ENCODE measurements at places on chromosomes 3 and 15.

DNA sequence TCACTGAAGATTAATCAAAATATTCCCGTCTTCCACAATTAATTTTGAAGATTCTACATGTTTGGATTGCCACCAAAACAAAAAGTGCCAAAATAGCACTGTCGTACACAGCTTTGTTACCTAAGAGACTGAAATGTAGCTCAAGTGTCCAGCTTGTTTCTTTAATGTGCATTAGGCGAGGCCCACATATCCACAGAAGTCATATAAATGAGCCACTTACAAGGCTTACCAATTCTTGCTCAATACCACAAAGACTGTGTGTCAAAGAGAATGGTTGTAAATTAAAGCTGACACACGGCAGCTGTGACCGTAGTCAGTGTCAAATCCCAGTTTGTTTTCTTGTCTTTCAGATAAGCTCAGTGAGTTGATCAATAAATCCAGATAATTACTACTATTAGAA lies 639.4 kb upstream of the TBL1XR1 start:
- no peak for DNase-seq

GRCh38 chr15:33116198-33116597 lies 78.3 kb downstream of the FMN1 start:
- DNase-seq = no peak

DNA sequence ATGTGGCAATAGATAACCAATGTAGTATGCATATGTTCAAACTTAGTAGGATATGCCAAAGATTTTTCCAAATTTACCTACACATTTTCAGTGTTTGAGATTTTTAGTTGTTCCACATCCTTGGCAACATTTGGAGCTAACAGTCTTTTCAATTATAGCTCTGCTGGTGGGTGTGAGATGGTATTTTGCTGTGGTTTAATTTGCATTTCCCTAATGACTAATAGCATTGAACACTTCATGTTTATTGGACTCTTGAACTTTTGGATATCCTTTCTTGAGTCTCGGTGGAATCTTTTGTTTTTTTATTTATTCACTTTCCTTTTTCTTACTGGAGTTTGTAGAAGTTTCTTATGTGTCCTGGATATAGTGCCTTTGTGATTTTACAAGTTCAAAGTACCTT lies 11.0 kb upstream of the ILDR1 start:
- no peak for DNase-seq

- DNase-seq = no peak
Observed at GRCh38 chr15:101391981-101392640, 97.1 kb upstream of the SNRPA1 start.

DNA sequence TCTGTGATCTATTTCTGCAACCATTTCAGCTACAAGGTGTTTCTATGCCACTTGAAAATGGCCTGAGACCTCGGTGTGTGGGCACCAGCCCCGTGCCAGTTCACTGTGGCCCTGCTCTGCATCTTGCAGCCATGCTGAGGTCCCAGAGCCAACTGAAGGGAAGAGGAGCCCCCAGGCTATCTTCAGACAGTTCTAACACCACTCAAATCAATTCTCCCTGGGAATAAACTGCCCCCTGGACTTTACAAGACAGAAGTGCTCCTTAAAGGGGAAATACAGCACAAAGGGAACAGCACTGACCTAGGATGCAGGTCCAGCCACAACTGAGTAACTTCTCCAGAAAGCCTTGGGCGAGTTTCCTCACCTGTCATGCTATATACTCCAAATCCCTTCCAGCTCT lies 3.9 kb downstream of the XXYLT1 start:
- DNase-seq = no peak

DNA sequence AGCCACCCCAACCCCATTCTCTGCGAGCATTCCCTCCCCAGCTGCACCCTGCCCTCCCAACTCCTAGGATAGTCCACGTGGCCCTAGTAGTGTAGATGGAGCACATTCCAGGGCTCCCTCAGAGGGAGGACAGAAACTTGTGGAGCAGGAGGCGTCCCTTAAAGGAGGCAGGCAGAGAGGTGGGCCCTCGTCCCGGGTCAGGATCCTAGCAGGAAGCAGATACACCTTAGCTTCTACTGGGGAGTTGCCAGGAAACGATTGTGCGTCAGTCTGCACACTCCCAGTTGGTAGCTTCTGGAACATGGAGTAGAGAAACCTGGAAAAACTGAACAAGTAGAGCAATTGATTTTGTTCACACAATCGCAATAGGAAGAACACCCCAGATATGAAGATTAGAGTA lies 43.9 kb upstream of the KLHL25 start:
- no peak for DNase-seq

DNA sequence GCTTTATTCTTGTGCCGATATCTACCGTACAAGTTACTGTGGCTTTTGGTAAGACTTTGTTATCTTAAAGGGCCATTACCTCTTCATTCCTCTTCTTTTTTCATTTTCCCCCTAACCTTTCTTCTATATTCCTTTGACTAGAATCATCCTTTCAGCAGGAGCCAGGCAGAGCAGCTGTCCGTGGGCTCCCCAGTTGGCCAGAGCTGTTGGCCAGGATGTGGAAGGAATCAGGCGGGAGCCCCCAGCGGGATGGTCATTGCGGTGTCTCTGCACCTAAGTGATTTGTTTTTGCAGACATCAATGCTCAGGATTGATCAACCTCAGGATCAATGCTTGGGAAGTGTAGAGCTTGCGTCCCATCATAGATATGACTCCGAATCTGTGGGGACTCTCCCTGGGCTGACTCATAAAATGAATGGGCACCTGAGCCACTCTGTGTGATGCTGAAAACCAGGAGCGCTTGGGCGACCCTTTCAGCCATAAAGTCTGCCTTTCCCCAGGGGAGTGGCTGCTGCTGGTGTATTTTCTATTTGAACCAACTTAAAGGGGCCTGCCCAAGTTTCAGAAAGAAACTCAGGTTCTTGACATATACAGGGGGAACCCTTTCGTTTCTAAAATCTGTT lies 21.7 kb downstream of the APBA2 start:
- DNase-seq = no peak

GRCh38 chr3:111906656-111907055 lies 47.6 kb downstream of the PHLDB2 start:
- no peak for DNase-seq

DNA sequence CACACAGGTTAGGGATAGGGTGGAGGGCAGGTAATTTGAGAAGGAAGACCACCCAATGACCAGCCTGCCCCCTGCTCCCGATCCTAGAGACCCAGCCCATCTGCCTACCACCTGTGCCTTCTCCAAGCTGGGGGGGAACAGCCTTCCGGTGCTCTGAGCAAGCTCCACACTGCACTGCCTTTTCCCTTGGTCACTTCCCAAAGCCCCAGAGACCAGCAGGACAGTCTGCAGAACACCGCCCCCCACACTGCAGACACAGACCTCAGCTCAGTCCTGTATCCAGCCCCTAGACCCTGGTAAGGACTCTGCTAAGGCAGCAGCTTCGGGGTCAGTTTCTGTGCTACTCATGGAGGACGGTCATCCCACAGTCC lies 156.9 kb downstream of the MEGF11 start:
- no peak for DNase-seq

DNA sequence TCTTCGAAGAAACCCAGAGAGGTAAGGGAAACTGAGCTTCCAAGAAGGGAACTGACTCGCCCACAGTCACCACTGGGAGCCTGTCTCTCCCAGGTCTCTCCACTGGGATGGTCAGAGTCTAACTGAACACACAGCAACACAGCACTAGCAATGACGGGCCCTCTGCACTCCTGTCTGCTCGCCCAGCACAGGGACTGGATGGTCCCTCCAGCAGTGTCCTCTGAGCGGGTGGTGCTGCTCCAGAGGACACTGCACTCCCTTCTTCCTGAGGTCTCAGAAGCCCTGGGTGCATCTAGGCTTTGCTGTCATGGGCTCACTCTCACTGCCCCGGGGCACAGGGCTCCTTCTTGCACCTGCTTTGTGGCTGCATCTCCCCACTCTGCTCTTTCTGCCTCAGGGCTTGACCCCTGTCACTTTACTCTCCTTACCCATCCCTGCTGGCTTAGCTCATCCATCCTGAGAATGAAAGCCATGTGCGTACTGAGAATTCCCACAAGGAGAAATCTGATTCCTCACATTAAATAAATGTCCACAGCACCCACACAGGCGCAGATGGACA lies 356.6 kb downstream of the GABRG3 start:
- no peak for DNase-seq

GRCh38 chr15:93331545-93332167 lies 242.6 kb upstream of the RGMA start:
- DNase-seq = no peak

Data from stimulated activated CD4-positive, alpha-beta T cell treated with anti-CD3 and anti-CD28 coated beads, Interleukin-1b, Interleukin-23, amount 100 ng/mL, for 48 hours (primary cell).